ENCODE measurements at places on chromosomes 7 and 10. TPM values are rescaled to one million over a fixed set of nuclear protein-coding genes. Genes with fewer than 3 reads are reported as not detected.

Gene USP6NL
- 5.9 TPM for total RNA-seq

Gene CHST15
- 18.8 TPM for total RNA-seq

Gene EBLN1
- total RNA-seq = 0.29 TPM

Gene CPA2
- 0.78 TPM for total RNA-seq

Gene KIF20B
- 18.5 TPM for total RNA-seq

Gene ZNF804B
- 0.50 TPM for total RNA-seq

Gene SFTPD
- not detected for total RNA-seq
